ENCODE measurements at places on chromosomes 6 and 20.

DNA sequence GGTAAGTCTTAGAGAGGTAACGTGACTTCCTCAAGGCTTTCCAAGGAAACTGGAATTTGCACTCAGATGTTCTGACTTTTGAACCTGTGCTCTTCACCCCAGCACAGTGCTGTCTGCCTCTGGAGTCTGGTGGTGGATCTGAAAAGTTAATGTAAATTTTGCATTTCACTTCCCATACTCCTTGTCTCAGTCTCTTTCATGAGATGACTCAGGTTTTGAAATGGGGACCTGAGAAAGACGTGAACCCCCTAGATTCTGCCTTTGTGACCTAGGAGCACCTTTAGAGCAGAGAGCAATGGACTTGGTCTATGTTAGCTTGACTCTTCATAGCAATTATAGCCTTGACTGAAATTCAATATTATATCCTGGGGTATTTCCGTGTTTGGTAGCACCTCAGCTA lies 223.0 kb downstream of the QKI start:
- no peak for DNase-seq

- peak; percentile 77 for DNase-seq
Observed at GRCh38 chr6:149317644-149318571, at the start of gene TAB2. TSS of gene TAB2 (plus strand) at chr6:149317712. CDS start at chr6:149369998, 52,286 bp downstream.

- no peak for DNase-seq
Observed at GRCh38 chr6:139711804-139712585, 337.5 kb upstream of the CITED2 start.

GRCh38 chr6:5121956-5122355 lies 36.8 kb downstream of the PPP1R3G start:
- DNase-seq = no peak

DNA sequence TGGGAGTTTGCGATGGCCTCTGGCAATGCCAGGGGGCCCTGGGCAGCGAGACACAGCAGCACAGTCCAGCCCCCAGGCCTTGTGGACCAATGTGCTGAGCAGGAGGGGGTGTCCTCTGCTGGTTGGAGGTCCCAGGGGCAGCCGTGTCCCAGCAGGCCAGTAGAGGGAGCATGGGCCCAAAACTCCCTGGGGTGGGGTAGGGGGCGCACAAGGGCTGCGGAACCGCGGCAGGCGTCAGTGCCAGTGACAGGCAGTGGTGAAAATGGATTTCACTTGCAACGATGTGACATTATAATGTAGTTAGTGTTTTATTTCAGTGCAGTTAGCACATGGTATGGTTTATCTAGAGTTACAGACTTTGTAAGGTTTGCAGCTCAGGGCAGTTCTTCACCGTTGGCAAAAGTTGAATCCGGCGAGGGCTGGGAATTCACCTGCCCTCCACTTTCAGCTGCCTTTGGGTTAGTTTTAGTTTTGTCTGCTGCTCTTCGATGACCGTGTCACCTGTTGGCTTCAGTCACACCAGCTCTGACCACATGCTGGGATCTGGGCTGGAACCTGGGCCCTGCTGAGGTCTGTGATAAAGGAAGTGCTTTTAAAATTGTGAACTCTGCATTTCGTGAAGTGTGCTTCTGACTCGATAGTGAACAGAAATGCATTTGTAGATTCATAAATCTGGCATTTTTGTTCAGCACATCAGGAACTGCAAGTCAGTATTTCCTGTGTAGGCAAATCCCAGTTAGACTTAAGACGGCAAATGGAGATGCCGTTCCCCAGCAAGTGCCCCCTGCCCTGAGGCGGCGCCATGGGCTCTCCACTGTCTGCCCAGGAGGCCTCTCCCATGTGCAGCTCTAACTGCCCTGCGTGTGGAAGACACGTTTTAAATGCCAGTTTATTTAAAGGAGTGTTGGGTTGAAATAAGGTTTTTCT lies 46.8 kb downstream of the PYGB start:
- DNase-seq = no peak

DNA sequence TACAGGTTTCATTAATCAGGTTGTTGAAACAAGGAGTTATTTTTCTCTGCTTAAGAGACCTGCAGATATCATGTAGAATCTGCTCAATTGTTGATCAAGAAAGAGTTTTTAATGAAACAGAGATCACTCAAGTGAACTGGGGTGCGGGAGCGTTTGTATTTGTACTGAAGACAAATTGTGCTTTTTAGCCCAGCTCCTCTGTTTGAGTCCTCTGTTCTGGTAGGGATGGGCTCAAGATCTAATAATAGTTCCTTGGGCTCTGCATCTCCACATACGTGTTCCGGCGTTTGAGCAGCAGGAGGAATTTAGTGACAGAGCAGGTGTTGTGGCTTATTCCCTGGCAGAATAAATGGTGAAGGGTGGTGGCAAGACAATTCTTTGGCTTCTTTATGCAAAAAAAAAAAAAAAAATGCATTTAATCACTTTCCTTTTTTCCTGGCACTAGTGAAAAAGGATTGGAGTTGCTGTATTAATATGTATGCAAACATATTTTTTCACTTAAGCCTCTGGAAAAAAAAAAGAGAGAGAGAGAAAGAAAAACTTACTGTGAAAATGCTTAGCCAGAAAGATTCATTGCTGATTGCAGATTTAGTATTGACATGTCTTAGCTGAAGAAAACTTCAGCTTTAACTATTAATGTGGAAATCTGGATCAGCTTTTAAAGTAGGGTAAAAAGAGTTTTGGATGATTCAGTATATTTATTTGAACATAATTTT lies 4.0 kb downstream of the CITED2 start:
- DNase-seq = peak; percentile 49

DNA sequence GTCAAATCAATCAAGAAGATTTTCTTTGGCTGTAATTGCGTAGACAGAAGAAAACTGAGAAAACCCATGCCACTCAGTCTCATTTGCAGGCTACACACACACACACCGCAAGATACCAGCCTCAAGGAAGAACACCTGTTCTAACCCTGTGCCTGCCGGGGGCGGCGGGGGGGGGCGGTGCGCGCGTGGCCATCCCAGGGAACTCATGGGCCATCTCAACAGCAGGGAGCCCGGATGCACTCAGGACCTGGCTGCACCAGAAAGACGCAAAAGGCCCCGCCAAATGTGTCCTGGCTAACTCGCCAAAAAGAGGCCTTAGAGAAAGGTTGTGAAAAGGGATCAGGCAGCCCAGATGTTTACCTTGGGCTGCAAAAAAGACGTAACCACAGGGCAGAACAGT lies 2.1 kb downstream of the B3GAT2 start:
- no peak for DNase-seq

GRCh38 chr6:86707545-86708120 lies 229.7 kb upstream of the HTR1E start:
- no peak for DNase-seq
